H4 (cell line): ENCODE measurements at places on chromosomes 16 and 17. TPM values are rescaled to one million over a fixed set of nuclear protein-coding genes. Genes with fewer than 3 reads are reported as not detected.

Gene KRT222
- total RNA-seq, result 0.06 TPM in 1 of 2 replicates, not detected in the other

Gene MT4
- total RNA-seq, result not detected in 2 replicates

Gene GSDMA
- total RNA-seq, result not detected in 2 replicates

Gene ESRP2
- 0.21 TPM in 1 of 2 replicates, not detected in the other for total RNA-seq

Gene TCAP
- total RNA-seq, result 0.81 TPM in 1 of 2 replicates, not detected in the other

Gene FCSK
- total RNA-seq, result 2.0 and 2.9 TPM in 2 replicates

DNA sequence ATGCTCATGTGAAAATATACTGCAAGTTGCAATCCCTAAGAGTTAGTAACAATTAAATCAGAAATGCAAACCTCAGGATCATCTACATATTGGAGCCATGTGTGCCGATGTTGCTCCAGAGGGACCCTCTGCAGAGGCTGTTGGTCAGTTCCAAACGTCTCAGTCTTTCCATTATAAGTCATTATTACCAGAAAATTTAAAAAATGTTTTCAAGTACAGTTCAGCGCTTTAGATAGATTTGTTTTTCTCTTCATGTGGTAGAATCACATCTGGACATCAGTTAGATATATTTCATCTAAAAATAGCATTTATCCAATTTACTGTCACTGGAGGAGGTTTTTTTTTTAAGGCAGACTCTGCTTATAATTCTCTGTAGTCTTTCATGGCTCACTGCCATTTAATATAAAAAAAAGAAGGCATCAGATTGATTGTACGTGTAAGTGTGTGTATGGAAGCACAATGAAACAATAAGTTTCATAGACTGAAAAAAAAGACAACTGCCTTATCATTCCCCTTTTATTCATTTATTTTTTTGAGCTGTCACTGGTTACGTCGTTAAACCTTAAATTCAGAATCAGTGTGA, 46.1 kb upstream of the MARCHF10 start:
- DNase-seq, result no peak

GRCh38 chr17:1934901-1935300, 90.2 kb downstream of the RTN4RL1 start:
- DNase-seq, result no peak

GRCh38 chr17:65154770-65155589, 17.8 kb downstream of the RGS9 start:
- no peak for DNase-seq

DNA sequence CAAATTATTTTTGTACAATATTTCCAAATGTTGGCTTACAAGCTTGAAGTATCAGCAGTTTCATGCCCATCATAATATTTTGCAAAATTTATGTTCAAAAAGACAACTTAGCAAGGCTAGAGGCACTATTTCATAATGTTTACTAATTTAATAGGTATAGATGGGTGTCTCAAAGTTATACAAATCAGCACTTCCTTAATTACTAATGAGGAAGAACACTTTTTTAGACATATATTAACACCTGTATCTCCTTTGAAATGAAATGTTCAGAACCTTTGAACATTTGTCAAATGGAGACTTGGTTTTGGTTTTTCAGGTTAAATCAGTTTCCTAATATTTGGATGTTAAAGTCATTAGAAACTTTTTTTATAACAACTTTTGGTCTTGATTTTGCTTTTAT, 2.2 kb downstream of the TAT start:
- DNase-seq, result no peak

DNA sequence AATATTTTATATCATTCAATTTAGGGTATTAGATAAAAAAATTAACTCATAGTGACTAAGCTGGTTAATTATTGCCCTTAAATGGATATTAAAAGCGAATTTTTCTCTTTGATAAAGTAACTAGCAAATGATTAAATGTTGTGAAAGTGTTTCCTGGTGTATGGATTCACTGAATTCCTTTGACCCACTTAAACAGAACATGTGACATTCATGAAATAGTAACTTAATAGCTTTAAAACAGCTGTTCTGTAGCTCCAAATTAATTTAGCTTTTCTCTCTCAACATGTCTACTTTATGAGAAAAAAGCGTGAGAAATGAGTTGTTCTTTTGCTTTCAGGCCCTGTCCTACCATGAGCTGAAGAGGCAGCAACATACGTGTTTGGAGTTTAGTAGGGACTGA, 36.4 kb upstream of the APPBP2 start:
- no peak for DNase-seq

GRCh38 chr17:80146121-80147034, 550 bp downstream of the EIF4A3 start:
- DNase-seq, result no peak

- no peak for DNase-seq
Observed at GRCh38 chr16:65384441-65384840, 262.6 kb upstream of the CDH11 start.

GRCh38 chr17:58534331-58534730, 19.9 kb upstream of the MTMR4 start:
- no peak for DNase-seq

GRCh38 chr17:50501054-50501453, 7.2 kb upstream of the MYCBPAP start:
- no peak for DNase-seq

DNA sequence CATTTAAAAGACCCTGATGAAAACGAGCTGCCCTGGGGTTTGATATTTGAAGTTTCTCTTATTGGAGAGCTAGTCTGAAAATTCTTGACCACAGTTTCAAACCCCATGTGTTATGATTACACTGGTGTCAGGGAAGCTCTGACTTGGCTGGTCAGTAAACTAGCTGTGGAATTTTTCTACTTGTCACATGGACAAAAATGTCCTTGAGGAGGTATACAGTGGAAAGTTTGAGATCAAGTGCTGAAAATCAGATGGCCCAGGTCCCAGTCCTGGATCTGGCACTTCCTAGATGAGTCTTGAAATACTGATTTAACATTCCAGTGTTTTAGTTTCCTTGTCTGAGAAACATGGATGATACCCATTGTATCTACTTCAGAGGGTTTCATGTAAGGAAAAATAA, 30.7 kb upstream of the SOX9 start:
- no peak for DNase-seq

DNA sequence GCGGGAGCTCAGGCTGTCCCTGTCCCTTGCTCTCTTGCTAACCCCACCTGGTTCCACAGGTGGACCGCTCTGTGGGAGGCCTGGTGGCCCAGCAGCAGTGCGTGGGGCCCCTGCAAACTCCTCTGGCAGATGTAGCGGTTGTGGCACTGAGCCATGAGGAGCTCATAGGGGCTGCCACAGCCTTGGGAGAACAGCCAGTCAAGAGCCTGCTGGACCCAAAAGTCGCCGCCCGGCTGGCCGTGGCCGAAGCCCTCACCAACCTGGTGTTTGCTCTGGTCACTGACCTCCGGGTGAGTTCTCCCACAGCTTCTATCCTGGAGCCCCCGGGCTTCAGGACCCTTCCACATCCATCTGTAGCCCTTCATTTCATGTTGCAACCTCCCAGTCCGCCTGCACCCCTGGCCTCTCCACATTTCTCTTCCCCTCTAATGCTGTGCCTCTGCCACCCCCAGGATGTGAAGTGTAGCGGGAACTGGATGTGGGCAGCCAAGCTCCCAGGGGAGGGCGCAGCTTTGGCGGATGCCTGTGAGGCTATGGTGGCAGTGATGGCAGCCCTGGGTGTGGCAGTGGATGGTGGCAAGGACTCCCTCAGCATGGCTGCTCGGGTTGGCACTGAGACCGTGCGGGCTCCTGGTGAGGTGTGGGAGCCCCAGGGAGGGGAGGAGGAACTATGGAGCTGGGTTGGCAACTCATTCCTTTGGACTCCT, 15.9 kb downstream of the PFAS start:
- DNase-seq, result no peak

GRCh38 chr16:79284766-79285165, 315.8 kb downstream of the MAF start:
- no peak for DNase-seq

- DNase-seq, result no peak
Observed at GRCh38 chr16:10386517-10387100, 748 bp downstream of the ATF7IP2 start.

- no peak for DNase-seq
Observed at GRCh38 chr16:31129568-31130335, 5.8 kb downstream of the PRSS8 start.
